ENCODE measurements at places on chromosomes 16 and 17.

DNA sequence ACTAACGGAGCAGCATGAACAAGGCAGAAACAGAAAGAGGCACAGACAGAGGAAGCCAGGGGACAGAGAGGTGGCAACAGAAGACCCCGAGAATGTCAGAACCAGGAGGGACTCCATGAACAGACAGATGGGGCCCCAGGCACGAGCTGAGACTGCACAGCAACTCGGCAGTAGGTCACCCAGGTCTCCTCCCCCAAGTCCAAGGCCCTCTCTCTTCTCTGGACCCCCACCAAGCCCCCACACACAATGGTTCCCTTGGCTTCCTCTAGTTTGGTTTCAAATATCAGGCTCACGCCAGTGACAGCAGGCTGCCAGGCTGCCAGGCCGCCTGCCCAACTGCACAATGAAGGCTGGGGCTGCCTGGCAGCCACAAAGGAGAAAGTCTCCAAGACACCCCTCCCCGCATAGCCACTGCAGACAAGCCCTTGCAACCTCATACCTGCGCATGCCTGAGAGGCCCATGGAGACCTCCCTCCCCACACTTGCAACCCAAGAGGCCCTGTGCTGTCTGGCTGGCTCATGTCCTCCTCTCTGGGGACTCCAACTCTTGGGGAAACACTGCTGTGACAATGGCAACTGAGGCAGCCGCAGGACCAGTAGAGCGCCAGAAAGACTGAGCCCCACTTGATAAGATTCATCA is 54.8 kb downstream of the PIMREG start:
- no peak for DNase-seq

GRCh38 chr17:50618941-50619340 is 15.7 kb upstream of the ABCC3 start:
- no peak for DNase-seq

- DNase-seq, result no peak
Observed at GRCh38 chr17:1087381-1088241, 90.7 kb downstream of the TIMM22 start.

GRCh38 chr16:75550211-75550662 is 5.8 kb downstream of the TMEM231 start:
- DNase-seq, result no peak

DNA sequence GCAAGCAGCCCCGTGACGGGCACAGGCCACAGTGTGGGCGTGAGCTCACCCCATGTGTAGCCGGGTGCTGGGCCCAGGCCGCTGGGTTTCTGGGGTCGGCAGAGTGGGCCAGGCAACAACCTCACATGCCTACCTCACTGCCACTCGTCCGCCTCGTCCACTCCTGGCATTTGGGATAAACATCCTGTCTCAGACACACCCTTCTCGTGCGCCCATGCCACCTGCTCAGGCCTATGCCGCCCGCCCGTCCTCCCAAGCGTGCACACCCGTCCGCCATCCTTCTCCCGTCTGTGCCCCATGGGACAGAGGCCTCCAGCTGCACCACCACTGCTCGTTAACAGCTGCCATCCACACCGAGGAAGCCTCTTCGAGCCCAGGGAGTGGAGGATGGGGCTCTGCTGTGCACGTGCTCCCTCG is 64.3 kb downstream of the KLHDC4 start:
- DNase-seq, result no peak

Data from activated CD4-positive, alpha-beta T cell treated with anti-CD3 and anti-CD28 coated beads for 1 hour (primary cell).